ENCODE measurements at places on chromosomes 1 and 21.

GRCh38 chr1:10866321-10867093 is 70.1 kb upstream of the CASZ1 start:
- peak; percentile 9 for DNase-seq

- no peak for DNase-seq
Measured at GRCh38 chr1:165281207-165281901, 75.2 kb downstream of the LMX1A start.

GRCh38 chr1:212686591-212686990 is 13.0 kb downstream of the BATF3 start:
- no peak for DNase-seq

DNA sequence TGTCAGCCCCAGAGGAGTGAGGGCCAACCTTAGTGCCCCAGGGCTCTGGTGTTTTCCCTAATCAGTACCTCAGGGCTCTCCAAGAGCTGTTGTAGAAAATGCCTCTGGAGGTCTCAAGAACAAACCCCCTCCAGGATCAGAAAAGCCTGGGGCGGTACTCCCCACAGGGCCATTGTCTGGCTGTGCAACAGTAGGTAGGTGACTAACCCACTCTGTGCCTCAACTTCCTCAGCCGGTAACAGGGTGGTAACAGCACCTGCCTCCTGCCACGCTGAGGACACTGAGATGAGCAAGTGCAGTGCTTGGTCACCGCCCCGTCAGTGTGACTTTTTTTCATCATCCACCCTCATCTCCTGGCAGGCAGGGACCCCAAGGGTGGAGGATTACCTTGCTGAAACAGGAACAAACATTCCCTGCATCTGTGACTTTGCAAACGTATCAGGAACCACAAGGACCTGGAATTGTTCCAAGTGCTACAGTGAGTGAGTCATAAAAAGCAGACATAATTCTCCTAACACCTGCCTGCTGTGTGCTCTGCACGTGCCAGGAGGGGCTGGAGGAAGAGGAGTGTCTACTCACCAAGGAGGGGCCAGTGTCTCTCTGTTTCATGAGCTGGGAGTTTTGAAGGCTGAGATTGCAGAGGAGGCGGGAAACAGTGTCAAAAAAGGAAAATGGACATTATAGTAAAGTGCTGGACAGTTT is 440.8 kb downstream of the NPHP4 start:
- no peak for DNase-seq

DNA sequence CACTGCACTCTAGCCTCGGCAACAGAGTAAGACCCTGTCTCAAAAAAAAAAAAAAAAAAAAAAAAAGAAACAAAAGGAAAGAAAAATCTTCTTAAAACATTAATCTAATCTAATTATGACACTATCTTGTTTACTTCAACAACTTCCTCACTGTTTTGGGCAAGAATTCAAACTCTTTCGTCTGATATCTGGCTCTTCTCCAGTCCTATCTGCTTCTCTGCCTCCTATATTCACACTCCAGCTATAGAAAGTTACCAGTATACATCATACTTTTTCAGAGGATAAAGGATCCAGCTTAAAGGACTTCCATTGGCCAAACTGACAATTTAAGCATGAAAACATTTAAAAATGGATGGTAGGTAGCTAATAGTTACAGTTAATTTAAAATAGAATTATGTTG is 47.3 kb downstream of the EIF2B3 start:
- no peak for DNase-seq

DNA sequence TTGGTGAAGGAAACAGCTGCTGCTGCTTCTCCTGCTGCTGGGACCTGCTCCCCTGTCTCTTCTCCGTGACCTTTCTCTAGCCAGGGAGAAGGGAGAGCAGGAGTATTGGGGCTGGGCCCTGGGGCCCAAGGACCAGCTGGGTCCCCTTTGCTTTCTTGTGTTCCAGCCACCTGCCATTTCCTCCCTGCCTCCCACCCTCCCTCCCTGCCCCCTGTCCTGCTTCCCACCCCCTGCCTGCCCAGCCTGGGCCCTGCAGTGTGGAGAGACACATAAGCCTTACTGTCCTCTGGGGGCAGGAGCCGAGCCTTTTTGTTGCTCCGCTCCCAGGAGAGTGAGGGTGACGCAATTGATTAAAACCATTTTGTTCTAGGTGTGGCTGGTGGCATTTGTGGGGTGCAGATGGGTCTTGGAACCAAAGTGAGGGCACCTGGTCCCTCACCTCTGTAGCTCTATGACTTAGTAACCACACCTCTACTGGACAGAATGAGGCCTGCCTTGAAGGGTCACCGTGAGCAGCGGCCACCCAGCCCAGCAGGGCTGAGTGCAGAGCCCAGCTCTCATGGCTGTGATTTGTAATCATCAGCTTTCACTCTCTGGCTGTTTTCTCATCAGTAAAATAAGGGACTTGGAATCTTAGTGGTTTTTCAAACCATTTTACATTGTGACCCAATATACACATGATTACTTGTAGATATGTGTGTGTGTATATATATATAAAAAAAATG is 13.9 kb upstream of the TMEM222 start:
- no peak for DNase-seq

GRCh38 chr21:46089285-46089684 is 8.6 kb upstream of the COL6A2 start:
- no peak for DNase-seq

- DNase-seq, result no peak
Measured at GRCh38 chr1:81307786-81308185, 492.9 kb upstream of the ADGRL2 start.

DNA sequence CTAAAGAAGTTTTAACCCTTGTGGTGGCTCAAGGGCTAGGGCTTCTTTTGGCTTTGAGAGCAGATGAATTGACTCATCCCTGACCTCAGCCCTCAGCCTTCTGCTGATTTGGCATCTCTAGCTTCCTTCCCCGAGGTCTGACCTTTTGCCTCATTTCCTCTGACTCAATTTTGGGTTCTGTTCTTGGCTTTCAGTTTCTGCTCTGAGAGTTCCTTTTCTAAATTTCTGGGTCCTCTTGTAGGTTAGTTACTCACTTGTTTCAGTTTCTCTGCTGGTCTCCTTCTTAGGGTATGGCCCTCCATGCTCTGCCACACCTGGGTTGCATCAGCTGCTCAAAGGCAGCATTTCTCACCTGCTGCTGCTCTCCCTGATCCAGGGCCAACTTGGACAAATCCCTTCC is 19.4 kb downstream of the PDE4B start:
- DNase-seq, result peak; percentile 11

- no peak for DNase-seq
Measured at GRCh38 chr1:84272401-84272800, 29.1 kb upstream of the SAMD13 start.

DNA sequence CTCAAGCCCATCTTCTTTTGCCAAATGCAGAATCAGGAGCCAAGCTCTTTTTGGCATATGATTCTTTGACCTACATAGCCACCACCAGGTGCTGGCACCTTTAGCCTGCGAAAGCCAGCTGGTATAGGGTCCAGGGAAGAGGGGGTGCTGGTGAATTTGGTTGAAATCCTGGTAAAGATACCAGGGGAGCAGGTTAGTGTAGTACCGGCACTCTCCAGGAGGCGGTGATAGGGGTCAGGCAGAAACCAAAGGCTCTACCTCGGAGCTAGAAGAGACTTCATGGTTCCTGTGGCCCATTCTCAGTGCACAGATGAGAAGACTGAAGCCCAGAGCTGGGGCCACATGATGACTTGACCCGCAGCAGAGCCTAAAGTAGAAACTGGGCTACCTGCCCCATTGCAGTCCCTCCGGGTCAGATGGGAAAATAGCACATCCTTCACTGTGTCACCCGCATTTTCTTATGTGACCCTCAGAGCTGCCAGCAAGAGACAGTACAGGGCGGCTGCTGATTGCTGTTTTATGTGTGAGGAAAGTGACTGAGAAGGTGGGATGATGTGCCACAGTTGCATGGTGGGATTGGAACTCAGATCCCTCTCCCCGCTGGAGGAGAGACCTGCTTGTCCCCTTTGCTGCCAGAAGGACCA is 36.0 kb upstream of the IL19 start:
- peak; percentile 79 for DNase-seq

DNA sequence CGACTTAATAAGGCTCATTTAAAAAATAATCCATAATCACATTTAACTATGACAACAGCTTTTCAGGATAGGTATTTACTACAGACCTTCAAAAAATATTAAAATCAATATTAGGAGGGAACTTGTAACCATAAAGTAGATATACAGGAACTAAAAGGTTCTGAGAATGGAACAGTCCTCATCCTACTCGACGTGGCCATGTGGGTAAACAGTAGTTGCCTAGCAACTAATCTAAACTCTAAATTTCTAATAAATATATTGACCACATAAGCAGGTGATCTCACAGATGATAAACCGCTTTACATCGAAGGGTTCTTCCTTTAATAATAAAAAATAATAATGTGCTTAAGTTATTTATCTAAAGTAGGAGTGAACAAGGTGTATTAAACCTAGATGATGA is 7.9 kb downstream of the AKT3 start:
- DNase-seq, result no peak

DNA sequence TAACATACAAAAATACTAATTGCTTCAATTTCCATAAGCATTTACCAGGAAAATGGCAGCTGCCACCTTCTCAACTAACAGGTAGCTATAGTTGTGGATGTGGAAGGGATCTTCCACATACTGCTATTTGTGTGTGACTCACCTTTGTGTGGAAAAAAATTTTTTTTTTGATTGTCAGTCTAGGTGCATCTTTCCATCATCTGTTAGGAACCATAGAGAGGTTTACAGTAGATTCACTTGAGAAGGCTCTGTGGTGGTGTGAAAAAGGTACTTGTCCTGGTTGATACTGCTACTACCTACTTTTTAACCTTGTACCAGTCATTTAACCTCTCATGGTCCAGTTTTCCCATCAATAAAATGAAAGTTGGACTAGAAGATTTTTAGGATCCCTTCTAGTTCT is 12.9 kb downstream of the DDX20 start:
- no peak for DNase-seq

DNA sequence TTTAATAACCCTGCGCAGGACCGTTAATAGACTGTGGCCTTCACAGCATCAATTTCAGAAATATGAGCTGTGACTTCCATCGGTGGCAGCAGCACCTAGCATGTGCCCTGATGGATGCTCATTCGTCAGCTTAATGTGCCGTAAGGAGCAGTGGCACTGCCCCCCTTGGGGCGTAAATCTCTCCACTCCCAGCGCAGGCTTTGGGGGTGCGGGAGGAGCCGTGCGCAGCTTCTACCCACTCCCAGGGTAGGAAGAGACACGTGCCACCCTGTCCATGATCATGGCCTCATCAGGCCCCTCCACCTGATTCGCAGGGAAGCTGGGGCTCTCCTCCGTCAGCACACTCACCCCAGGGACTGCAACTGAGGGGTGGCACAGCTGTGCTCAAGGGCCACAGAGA is 149.5 kb downstream of the NPHP4 start:
- no peak for DNase-seq

- no peak for DNase-seq
Measured at GRCh38 chr1:107963008-107963407, 2.0 kb downstream of the VAV3 start.

DNA sequence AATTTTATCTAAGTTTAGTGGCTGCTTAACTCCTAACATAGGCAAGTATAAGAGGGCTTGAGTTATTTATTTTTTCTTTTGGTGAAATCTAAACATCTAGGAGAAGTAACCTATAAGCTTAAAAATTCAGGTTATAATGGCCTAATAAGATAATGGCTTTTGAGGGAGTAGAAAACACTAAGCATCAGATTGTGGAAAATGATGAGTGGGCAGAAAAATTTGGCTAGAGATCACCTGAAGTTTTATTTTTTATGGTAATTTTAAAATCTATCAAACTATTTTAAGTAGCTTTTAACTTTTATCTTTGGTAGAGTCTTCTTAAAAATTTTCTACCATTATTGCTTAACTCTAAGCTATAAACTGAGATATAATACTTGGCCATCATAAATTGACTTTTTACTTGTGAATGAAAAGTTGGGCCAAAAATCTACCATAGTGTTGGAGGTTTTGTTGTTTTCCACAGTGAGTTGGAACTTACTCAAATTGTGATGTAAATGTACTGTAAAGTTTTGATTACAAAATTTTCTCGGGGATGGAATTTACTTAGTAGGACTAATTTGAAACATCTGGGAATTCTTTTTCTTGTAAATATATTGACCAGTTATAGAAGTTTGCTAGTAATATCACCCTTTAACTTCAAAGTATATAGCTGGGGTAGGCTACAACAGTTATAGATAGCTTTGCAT is 63.9 kb downstream of the USP25 start:
- no peak for DNase-seq

GRCh38 chr1:201016943-201017827 is 6.3 kb downstream of the KIF21B start:
- DNase-seq, result no peak

- DNase-seq, result no peak
Measured at GRCh38 chr1:112618114-112618720, 724 bp downstream of the ST7L start.

DNA sequence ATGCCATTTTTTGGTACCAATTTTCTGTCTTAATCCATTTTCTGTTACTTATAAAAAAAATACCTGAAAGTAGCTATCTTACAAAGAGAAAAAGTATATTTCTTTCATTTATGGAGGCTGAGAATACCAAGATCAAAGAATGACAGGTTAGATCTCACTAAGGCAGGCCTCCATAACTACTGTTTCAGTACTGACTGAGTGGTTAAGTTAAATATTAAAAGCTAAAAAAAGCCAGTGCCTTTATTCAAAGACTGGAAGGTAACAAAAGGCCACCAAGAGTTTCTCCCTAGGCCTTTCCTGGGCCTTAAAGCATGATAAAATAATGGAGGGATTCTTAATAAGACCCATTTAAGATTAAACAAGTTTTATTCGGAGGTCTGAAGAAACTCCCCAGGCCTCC is 687.7 kb upstream of the ADGRL4 start:
- no peak for DNase-seq

DNA sequence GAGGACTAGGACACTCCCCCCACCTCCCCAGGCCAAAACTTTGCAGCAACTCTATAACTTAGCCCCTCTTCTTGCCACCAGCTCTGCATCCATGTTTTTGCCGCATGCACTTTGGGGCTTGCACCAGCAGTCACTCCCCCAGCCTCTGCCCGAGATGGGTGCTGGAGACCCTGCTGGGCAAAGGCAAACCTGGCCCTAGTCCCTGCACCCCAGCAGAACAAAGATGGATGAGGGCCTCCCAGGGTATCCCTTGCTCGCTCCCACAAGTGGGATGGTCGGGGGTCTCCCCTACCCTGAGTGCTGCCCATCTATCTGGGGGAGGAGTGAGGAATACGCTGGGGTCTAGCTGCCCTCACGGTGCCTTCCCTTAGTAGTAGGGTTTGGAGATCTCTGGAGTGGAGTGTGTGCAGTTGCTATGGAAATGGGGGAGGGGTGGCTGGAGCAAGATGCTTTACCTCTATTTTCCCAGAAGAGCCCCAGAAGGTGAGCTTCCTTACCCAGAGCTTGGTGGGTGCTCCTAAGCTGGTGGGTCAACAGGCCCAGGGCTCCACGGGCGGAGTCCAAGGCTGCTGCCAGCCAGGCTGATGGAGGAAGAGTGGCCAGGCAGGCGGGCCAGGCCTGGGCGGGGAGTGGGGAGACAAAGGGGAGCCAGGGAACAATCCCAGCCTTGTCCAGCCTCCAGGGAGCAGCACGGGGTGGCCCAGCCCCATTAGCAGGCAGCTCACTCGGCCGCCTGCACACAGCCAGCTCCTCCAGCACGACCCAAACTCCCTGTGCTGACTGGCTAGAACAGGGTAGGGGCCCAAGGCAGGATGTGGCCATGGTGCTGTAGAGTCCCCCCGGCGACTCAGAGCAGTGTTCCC is at the start of gene PAQR6:
Gene PAQR6 (minus strand): TSS at position 597 of the 863 bp plus-strand sequence. CDS start 1,325 bp downstream, outside the sequence.
- no peak for DNase-seq

- no peak for DNase-seq
Measured at GRCh38 chr1:116380499-116381242, 7.6 kb downstream of the ATP1A1 start.

GRCh38 chr1:106944721-106945120 is 111.8 kb upstream of the PRMT6 start:
- DNase-seq, result no peak

- DNase-seq, result peak; percentile 15
Measured at GRCh38 chr1:101178688-101179491, 57.9 kb upstream of the S1PR1 start.
